NB4 (cell line): ENCODE measurements at places on chromosomes 7 and 10.

DNA sequence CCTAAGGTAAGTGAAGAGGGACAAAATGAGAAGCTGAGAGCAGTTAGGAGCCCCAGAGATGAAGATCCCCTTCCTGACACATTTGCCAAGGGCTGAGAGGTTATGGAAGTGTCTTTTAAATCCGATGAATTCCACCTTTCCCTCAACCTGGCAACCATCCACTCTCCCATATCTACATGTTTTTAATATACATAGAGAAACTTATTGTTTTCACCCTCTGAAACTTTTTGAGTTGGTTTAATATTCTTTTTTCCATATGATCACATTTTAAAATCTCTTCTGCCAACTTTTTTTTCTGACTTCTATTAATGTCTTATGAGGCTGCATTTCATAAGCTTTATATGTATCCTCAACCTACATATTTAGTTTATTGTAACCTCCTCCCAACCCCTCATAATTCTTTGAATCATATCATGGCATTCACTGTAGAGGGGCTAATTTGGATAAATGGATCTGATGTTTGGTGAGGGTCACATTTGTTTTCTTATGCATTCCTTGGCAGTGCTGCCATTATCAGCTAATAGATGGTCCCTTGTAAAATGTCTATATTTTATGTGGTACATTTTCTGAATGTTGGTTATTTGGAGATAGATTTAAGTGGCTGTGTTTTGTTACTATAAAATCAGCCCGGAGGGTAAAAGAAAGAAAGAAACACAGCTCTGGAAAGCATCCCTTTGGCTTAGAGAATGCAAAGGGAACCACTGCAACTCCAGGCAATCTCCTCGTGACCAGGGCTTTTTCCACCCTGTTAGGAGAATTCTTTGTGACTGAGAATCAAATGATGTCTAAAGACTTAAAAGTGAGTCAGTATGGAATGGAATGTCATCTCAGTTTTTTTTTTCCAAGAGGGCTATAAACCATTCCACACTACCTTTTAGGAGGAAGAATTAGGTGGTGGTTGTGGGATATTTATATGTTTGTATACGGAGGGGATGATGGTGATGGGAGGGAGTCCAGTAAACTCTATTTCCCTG, 334.4 kb downstream of the SUGCT start:
- DNase-seq, result no peak

- DNase-seq, result no peak
Measured at GRCh38 chr7:151565541-151565940, 45.8 kb upstream of the RHEB start.

GRCh38 chr10:121833387-121833786, 94.4 kb downstream of the ATE1 start:
- DNase-seq, result no peak

- no peak for DNase-seq
Measured at GRCh38 chr7:91286432-91286831, 22.2 kb downstream of the FZD1 start.

- DNase-seq, result peak; percentile 93
Measured at GRCh38 chr10:124721330-124722045, 22.7 kb downstream of the FAM53B start.

DNA sequence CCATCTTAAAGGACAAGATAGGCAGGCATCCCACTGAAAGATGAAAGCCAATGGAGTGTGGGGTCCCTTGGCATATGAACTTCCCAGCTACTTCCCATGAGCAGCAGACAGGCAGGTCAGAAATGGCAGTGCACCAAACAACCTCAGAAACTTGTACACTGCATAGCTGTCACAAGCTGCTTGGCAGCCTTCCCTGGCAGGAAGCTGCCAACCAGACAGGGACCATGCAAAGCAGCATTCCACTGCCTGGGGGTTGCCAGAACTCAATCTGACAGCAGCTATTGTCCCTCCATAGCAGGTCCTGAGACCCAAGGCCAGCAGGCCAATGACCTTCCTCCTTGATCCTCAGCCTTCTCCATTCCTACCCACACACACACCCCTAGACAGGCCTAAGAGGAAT, 139.5 kb downstream of the PLCE1 start:
- DNase-seq, result no peak
